ENCODE measurements at places on chromosomes 7 and 10.

GRCh38 chr10:5464546-5464945 is 34.8 kb downstream of the CALML5 start:
- DNase-seq, result no peak

GRCh38 chr10:20535897-20536881 is 360.9 kb downstream of the NEBL start:
- DNase-seq, result no peak

DNA sequence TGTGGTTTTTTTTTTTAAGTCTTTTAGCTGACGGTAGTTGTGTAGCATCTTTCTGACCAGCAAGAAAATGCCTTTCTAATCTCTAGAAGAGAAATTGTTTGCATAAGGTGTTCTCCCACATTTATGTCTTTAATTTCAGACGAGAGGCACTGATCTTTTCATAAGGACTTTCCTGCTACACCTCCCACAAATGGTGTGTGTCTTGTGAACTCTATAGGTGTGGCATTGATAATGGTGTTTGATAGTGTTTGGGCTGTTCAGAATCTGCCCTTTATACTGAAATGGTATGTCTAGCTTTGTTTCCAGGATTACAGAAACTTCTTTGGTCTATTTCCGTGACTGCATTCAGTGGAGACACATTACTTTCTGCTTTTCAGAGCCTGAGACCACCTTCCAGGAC is 21.6 kb upstream of the ATXN7L1 start:
- no peak for DNase-seq

GRCh38 chr7:5582532-5582935 is 158.9 kb upstream of the TNRC18 start:
- no peak for DNase-seq

DNA sequence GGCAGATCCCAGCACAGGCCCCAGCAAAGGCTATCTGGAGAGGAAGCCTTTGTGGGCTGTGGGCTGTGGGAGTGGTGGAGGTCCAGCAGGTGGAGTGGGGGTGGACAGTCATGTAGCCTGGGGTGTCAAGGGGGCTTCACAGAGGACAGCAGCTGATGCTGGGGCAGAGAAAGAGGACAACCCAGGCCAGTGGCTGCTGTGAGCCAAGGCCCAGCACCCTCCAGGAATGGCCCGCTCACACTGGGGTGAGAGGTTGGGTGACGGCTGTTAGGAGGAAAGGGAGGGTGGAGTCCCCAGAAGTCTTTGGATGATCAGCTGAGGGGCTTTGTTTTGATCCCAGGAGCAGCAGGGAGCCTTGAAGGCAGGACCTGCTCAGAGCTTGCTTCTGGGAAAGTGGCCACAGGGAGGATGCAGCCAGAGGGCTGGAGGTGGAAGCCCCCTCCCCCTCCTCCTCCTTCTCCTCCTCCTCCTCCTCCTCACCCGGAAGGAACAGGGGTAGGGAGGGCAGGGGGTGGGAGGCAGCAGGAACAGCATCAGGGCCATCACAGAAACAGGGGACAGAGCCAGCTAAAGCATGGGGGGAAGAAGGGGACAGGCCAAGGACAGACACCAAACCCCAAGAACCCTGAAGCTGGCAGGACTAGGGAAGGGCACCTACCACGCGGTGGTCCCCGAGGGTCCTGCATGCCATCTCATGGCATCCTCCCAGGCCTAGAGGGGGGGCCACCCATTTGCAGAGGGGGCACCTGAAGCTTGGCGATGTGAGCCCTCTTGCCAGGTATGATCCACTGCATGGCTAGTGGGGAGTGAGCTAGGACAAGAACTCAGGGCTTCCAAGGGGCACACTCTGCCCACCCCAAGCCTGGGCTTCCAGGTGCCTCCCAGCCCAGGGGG is 144.9 kb downstream of the GRID1 start:
- no peak for DNase-seq

DNA sequence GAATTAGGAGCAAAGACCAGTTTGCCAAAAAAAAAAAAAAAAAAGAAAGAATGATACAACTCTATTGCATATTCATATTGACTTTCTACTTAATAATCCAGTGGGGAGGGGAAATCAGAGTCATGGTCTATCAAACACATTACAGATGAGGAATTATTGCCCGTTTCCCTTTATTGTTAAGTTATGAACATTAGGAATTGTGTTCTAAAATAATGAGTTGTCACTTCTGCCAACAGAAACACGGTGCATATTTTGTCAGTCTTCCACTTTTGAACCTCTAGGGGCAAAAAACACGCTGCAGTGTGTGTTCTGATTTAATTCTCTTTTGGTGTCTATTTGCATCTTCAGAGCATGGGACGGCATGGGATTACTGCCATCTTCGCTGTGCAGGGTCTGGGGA is 115.7 kb upstream of the RHOBTB1 start:
- DNase-seq, result no peak
